Cardiac septum (tissue), 1 donor: ENCODE measurements at places on chromosomes 4 and X.

GRCh38 chr4:86848136-86848535 lies 1.0 kb downstream of the SLC10A6 start:
- DNase-seq: no peak

DNA sequence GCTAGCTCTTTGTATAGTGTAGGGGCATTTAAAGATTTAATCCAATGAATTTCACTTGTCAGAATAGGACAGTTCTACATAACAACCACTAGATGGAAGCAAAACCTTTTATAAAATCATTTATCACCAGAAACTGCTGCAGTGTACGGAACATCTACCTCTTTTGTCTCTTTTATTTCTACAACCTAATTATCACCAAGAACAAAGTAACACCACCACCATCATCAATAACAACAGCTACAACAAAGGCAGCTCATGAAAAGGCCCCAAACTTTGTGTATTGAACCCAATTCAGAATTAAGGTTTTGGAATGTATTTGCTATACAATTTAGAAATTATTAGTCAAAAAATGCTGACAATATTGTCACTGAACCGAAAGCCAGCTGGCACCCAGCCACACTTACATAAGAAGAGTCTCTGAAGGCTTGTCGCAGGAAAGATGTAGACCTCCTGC lies 260.9 kb upstream of the RPS6KA3 start:
- no peak for DNase-seq

GRCh38 chr4:86564795-86565194 lies 29.3 kb upstream of the PTPN13 start:
- no peak for DNase-seq

GRCh38 chrX:17024886-17025285 lies 78.4 kb downstream of the REPS2 start:
- DNase-seq: no peak

- no peak for DNase-seq
Measured at GRCh38 chrX:35351212-35351611, 408.6 kb downstream of the FAM47B start.

DNA sequence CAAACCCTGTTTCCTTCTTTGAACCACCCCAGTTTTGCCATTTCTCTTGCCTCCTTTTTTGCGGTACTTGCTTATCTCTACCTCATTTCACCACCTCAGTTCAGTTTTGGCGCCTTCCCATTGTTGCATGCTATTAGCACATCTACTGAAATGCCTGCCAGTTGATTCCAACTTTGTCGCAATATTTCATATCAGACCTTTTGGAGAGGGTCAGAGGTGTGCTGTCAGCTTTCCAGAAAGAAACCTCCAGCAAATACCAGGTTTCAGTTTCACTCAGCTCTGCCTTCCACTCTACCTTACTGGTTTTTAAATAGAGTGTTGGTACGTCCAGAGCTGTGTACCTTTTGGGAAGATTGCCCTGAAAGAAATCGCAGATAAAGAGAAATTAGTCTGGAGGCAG lies 91.9 kb upstream of the CPEB2 start:
- no peak for DNase-seq
